ENCODE measurements at places on chromosomes 5 and 9.

DNA sequence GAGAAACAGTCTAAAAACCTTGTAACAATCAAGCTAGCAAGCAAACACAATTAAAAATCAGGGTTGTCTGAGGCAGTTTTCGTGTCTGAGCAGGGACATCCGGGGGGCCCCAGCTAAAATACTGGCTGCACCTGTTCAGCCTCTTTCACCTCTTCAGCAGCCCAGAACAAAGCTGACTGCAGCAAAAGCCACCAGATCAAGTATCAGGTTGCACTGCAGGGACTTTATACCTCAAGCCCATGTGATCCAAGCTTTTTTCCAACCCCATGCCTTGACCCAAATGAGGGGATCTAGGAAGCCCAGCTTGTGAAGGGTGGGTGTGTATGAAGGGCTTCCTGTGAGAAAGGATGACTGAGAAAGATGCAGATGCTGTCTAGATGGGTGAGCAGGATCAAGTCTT is 133.4 kb downstream of the SEMA6A start:
- DNase-seq = no peak

DNA sequence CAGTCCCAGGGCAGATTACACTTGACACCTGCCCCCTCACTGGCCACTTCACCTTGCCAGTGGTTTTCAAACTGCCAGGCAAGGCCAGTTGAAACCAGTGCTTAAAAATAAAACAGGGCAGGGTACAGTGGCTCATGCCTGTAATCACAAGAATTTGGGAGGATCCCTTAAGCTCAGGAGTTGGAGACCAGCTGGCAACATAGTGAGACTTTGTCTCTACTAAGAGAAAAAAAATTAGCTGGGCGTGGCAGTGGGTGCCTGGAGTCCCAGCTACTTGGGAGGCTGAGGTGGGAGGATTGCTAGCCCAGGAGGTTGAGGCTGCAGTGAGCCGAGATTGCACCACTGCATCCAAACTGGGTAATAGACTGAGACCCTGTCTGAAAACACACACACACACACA is 58.1 kb downstream of the ROPN1L start:
- no peak for DNase-seq

- peak; percentile 29 for DNase-seq
Observed at GRCh38 chr5:115842089-115842935, 577 bp downstream of the AP3S1 start.

DNA sequence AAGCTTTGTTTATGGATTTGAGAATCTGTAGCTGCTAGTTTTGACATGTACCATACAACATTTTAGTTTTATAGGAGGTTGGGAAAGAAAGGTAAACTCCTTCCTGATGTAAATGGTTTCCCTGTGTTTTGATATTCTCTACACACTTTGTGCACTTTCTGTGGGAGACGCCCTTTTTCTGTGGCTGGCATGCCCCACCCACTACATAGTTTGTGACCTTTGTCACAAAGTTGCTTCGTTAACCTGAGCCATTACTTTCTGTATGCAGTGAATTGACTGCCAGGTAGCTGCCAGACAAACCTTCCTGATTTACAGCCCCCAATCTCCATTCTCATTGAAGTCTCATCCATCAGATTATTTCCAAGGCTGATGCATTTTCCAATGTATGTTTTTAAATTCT is 90.6 kb downstream of the NLN start:
- DNase-seq = no peak

DNA sequence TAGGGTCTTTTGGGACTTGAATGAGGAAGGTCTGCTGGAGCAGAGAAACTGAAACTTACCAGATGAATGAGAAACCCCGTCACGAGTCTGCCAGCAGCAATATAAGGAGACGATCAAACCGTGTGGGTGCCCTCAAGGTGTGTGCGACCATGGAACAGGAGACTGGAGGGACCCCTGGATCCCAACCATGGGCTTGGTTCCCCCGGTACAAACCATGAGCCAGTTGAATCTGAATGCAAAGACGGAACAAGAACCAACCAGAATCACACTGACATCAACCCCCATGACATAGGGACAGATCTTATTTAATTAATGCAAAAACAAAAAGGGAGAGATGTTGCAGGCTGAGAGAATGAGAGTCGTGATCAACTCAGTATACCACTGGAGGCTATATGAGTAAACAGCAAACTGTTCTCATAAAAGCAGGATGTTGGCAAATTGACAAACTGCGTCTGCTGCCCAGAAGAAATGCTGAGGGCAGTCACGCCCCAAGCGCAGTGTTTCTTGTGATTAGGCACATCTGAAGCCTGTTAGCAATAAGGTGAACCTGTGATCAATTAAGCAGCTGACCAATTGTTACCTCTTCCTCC is 475.5 kb upstream of the ACO1 start:
- DNase-seq = no peak

DNA sequence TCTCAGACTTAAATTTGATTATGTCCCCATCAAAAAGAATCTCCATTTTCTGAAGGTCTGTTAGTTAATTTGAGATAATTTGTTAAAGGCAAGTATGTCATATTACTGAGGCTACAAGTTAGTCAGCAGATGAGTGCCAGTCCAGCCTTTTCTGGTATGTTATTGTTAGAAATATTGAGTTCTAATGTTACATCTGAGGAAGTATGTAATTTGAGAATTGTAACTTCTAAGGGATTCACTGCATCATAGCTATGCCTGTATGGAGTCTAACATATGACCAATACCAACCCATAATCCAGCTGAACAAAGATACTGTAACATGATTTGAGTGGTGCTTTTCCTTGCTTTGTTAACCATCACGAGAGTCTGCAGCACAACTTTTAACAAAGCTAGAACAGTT is 13.9 kb downstream of the SLC23A1 start:
- no peak for DNase-seq

DNA sequence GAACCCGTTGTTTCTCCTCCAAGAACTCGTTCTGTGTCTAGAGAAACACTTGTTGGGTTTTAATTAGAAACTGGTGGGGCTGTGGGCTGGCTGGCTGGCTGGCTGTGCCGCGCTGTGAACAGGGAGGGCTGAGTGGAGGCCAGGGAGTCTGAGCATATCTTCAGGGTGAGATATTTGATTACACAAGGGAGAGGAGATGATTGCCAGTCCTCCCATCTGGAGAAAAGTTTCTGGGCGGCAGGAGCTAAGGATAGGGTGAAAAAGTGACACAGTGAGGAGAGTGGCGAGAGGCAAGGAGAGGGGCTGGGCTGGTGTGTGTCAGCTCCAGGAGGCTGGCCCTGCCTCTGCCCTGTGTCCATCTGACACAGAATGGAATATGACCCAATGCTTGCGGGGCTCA is 63.0 kb downstream of the GDNF start:
- DNase-seq = no peak

GRCh38 chr5:7419846-7420245 is 23.9 kb downstream of the ADCY2 start:
- no peak for DNase-seq

GRCh38 chr5:134902071-134902801 is 2.7 kb upstream of the PCBD2 start:
- no peak for DNase-seq

- DNase-seq = no peak
Observed at GRCh38 chr5:37871023-37871815, 31.4 kb upstream of the GDNF start.

Measured in HuH-7.5 (cell line).